Cortex of kidney (tissue), 1 donor: ENCODE measurements at places on chromosomes 4 and X.

DNA sequence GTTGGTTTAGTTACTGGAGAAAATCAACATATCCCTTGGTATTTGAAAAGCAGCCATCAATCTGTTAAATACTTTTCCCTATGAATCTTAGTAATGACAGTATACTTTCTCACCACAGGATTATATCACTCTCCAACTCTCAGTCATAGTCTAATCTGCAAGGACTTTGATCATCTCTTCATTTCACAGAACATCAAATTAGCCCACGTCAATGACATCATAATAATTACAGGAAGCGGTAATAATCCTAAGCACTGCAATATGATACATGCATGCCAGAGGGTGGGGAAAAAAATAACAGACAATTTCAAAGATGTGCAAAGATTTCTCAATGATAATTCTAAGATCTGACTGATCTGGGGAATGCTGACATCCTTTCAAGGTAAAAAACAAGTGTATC, 404.1 kb downstream of the GPM6A start:
- DNase-seq = no peak

GRCh38 chr4:22876270-22876669, 183.5 kb downstream of the GBA3 start:
- no peak for DNase-seq

- no peak for DNase-seq
These were observed 64.9 kb upstream of the NPY2R start for GRCh38 chr4:155143512-155143911.

DNA sequence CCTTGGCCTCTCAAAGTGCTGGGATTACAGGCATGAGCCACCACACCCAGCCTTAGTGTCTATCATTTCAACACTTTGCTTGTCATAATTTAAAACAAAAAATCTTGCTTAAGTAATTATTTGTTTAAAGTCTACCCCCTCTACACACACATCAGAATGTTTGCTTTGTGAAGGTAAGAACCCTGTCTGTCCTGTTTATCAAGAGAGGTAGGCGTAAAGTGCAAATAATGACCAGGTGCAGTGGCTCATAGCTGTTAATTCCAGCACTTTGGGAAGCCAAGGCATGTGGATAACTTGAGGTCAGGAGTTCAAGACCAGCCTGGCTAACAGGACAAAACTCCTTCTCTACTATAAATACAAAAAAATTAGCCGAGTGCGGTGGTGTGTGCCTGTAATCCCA, 326.7 kb upstream of the CLNK start:
- DNase-seq = no peak

- no peak for DNase-seq
These were observed 8.1 kb downstream of the ANXA5 start for GRCh38 chr4:121688701-121689100.

DNA sequence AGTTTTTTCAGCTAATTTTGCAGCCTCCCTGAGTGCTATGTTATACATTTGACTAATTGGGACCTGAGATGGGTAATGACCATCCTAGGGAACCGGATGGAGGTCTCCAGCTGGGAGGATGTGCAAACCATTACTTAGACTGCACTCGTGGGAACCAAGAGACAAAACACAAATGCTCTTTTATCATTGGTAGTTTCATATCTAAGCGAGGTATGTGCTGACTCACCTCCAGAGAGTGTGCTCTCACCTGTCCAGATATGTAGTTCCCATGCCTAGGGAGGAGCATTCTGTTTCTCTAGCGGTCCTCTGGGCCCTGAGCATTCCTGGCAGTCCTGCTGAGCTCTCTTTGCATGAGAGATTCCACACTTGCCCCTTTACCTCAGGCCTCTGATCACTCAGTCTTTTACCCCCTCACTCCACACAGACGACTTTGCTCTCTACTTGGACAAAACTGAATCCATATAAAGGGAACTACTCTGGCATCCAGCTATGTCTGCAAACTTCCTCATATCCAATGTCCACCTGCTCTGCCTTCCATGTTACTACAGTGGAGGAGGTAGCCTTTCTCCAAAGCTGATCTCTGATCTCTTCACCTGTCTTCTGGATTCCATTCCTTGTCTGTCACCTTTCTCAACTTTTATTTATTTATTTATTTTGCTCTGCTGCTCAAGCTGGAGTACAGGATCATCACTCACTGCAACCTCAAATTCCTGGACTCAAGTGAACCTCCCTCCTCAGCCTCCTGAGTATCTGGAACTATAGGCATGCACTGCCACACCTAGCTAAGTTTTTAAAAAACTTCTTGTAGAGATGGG, 88.4 kb downstream of the LRP2BP start:
- no peak for DNase-seq

GRCh38 chr4:85370400-85371032, 104.4 kb upstream of the ARHGAP24 start:
- no peak for DNase-seq

DNA sequence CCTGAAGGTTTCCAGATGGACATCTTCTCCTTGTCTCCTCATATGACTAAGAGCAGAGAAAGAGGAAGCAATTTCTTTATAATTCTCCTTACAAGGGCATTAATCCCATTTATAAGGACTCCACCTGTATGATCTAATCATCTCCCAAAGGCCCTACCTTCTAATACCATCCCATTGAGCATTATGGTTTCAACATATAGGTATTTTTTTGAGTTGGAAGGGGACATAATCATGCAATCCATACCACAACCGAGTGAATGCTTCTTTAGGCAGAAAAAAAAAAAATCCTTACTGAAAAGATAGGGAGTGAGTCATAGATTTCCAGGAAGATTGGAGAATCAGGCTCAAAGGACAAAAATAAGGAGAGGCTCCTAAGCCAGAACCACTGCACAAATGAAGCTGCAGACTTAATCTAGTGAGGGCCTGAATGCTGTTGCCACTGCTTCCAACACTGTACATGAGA, 312.5 kb upstream of the HS3ST1 start:
- DNase-seq = no peak

DNA sequence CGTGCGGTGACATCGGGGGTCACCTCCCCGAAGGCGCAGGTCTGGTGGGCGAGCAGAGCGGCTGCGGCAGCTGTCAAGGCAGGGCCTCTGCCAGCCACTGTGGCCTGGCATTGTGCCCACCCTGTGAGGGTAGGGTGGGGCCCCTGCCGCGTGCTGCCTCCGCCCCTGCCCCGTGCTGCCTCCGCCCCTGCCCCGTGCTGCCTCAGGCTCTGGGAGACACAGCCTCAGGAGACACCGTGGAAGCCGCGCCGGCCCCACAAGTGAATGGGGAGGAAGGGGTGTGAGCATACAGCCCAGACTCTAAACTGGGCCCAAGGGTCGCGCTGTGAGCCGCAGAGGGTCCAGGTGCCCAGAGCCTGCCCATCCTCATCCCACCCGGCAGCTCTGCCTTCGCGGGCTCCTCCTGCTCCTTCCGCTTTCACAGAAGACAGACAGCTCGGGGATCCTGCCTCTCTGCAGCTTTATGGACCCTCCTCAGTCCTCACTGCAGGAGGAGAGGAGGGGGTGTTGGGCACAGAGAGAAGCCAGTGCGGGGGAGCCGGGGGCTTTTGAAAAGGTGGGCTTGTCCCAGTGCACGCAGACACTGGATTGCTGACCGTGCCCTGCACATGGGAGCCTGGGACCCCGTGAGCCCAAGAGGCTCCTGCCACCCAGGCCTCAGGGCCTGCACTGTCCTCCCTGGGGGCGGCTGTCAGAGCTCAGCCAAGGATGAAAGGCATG, 27.4 kb downstream of the PCGF3 start:
- no peak for DNase-seq

DNA sequence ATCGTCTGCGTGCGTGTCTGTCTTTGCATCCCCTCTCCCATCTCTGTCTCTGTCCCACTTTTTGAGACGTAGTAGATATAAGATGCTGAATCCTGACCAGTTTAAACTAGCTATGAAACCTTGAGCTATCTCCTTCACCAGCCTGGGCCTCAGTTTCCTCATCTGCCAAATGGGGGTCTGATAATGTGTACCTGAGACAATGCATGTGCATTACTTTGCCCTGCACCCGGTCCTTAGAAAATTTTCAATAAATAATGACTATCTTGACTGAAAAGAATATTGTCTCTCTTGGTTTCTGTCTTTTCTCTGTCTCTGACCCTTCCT, 602 bp downstream of the KANTR start:
- no peak for DNase-seq

GRCh38 chr4:95761426-95761825, 78.5 kb upstream of the PDHA2 start:
- DNase-seq = no peak
